Activated effector memory CD4-positive, alpha-beta T cell treated with Interleukin-2 at 50 U/mL for 16 hours (primary cell): ENCODE measurements at places on chromosomes 12 and 14.

GRCh38 chr14:73311708-73312030 is 74.4 kb downstream of the PAPLN start:
- no peak for DNase-seq

GRCh38 chr12:89350630-89351488 is 1.4 kb downstream of the DUSP6 start:
- no peak for DNase-seq

DNA sequence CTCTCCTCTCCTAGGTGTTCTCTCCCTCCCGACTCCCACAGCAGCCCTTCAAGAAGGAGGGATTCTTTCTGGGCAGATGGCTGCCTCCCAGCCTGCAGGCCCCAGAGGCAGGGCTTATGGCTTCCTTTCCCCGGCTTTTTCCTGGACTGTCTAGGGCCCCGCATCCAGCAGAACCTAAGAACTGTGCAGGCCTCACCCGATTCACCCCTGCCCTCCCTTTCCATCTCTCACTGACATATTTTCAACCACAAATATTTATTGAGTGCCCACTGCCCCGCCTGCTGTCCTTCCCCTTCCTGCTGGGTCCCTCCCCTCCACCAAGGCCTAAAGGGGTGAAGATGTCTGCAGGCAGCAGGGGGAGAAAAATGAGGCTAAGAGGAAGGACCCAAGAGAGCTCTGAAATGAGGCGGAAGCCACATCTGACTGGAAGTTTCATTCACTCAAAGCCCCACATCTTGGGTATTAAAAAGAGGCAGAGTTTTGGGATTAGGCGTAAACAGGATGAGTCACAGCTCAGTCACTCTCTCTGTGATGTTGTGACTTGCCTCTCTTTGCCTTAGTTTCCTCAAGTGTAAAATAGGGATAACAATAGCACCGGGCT is 2.9 kb downstream of the SCNN1A start:
- DNase-seq: no peak

DNA sequence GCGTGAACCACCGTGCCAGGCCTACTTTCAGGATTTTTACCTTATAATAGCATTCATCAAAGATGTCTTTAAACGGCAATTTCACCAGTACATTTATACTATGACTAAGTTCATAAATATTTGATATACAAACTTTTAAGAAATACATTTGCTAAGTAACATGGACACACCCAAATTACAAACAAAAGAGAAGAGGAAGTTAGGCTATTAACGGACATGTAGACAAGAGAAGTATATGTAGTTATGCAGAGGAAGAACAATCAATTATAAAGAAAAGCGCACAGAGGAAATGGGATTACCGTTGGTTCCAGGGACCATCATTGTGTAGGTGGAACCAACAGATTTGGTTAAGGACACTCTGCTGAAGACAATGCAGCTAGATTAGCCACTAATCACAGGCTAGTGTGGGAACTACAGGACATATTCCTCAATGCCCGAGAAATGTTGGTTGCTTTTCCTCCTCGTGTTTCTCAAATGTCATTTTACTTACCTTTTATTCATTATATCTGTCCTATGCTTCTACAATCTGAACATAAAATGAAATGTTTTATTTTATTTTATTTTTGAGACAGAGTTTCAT is 24.0 kb upstream of the PKP2 start:
- no peak for DNase-seq

- no peak for DNase-seq
These were observed 44.1 kb downstream of the FAM222A start for GRCh38 chr12:109757671-109758265.

- no peak for DNase-seq
These were observed 186.4 kb upstream of the PRMT8 start for GRCh38 chr12:3304436-3305165.

GRCh38 chr12:102950950-102951619 is 6.4 kb upstream of the ASCL1 start:
- no peak for DNase-seq

DNA sequence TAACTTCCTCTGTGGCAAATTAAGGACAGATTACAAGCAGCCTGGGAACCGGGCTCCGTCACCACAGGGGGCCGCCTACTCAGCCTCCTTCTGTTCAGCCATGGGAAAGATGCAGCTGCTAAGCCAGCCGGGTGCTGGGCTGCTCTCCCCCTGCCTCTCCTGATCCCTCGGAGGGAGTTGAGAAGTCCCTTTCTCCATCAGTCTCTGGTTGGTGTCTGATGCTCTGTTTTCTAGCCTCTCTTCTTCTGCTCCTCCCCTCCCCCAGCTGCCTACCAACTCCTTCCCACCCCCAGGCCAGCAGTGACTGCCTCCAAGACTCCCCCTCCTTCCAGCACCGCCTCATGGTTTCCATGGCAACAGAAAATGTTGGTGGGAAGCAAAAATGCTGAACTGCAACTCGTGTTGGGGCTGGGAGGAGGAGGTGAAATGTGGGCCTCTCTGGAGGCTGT is 486.7 kb downstream of the APAF1 start:
- no peak for DNase-seq

- DNase-seq: no peak
These were observed 267.1 kb downstream of the CACNA1C start for GRCh38 chr12:2319737-2320506.

DNA sequence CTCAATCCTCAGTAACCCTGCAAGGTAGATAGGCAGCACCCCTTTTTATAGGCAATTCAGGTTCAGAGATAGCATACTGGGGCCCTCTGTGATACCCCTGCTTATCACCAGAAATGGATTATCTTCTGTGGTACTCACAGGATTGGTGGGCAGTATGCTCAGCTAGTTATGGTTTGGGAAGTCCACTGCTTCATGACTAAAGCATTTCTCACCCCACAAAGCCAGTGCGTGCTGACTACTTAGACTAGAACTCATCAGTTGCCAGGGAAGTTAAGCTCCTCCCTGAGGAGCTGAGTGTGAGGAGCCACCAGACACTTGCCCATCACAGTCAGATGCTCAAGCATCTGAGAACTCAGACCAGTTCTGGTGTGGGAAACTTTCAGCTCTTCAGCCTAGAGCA is 76.3 kb downstream of the SCAF11 start:
- no peak for DNase-seq

GRCh38 chr14:94974422-94974821 is 182.9 kb downstream of the DICER1 start:
- DNase-seq: no peak

GRCh38 chr14:20667957-20668356 is 16.4 kb upstream of the RNASE4 start:
- no peak for DNase-seq

- DNase-seq: no peak
These were observed at the start of gene HOXC13 for GRCh38 chr12:53938326-53939140. Gene HOXC13 (plus strand): TSS chr12:53938831. CDS start chr12:53938907, 76 bp downstream.

DNA sequence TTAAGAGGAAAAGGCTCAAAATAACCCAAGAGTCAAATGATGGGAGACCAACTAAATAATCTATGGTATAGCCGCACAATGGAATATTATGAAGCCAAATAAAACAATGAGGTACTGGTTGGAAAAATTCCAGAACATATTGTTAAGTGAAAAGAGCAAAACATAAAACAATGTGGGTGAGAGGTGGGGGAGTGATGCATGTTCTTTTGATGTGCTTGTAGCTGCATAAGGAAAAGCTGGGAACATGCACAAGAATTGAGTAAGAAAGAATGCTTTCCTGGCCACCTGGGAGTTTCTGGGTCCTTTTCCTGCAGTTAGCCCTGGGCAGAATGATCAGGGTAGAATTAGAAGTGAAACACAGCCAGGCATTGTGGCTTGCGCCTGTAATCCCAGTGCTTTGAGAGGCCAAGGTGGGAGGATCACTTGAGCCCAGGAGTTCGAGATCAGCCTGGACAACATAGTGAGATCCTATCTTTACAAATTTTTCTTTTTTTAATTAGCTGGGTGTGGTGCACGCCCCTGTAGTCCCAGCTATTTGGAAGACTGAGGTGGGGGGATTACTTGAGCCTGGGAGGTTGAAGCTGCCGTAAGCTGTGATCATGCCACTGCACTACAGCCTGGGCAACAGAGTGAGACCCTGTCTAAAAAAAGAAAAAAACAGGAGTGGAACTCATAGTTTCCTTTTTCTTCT is 7.9 kb downstream of the ABCB9 start:
- no peak for DNase-seq

DNA sequence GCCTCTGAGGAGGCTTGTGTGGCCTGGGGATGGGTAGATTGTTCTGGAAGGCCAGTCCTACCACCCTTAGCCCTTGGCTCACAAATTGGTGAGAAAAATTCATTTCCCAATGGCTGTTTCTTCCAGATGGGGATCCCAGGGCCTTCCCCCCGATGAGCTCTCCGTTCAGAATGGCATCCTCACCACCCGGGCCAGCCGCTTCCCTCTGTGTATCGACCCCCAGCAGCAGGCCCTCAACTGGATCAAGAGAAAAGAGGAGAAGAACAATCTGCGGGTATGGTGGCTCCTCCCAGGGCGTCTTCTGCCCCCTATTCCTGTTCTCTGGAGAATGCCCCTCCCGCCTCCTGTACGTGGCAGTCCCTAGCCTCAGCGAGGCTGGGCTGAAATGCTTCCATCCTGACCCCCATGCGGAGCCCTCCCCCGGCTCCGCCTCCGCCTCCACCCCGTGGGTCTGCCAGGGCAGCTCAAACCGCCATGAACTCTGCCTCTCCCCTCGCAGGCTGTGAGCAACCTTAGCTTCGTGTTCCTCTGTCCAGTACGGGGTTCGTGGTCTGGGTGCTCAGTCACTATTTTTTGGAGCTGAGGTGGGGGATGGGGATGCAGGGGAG is 57.8 kb downstream of the CCDC92 start:
- no peak for DNase-seq

DNA sequence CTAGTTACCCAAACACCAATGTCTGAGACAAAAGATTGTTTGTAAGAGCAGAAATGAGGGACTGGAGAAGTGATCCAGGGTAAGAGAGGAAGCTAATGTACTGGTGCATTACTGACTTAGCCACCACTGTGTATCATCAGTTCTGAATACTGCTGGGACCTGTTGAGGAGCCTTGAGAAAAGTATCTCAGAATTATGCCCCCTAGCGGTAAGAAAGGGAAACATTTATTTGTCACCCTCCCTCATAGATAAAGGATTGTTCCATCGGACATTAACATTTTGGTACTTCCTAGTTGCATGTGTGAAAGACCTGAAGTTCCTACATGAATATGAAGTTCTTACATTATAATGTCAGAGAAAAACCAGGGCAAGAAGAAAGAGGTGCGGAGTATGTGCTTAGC is 612.5 kb downstream of the FSCB start:
- no peak for DNase-seq

- DNase-seq: no peak
These were observed 111.4 kb downstream of the DACT1 start for GRCh38 chr14:58749066-58749669.

GRCh38 chr14:33589334-33589733 is 361.5 kb downstream of the EGLN3 start:
- DNase-seq: no peak

DNA sequence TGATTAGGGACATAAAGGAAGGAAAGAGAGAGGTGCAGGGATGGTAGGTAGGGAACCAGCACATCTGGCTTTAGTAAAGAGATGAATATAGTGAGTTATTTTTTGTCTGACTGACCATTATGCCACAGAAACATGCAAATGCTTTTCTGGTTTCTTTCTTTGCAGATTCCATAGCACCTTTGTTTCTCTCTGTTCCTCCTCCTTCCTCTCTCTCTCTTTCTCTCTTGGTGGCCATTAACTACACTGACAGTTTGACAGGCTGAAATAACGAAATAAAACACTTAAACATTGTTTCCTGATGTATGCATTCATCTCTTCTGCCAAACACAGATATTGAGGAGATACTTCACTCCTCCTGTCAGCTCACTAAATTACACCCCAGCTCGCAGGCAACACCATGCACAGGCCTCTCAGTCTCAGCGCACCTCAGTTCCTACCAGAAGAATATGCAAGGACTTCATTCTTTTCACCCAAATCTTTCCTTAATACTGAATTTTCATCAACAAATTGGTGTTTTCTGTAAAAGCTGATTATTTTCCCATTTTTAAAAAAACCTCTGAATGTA is 406.9 kb upstream of the SOX5 start:
- DNase-seq: no peak
